ENCODE measurements at places on chromosomes 1 and 21.

DNA sequence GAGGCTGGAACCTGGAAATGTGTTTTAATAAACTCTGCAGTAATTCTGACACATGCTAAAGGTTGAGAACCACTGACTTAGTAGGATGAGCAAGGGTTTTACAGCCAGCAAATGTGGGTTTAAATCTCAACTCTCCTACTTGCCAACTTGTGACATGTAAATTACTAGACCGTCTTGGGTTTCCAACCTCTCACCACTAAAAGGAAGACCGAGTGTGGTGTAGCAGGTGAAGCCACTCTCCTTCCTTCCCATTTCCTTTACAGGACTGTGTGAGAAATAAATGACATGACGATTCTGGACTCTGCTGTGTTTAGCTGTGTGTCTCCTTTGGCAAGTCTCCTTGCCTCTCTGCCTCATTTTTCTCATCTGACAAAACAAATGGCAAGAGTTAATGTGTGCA, 49.5 kb upstream of the DNAJC6 start:
- no peak for DNase-seq

DNA sequence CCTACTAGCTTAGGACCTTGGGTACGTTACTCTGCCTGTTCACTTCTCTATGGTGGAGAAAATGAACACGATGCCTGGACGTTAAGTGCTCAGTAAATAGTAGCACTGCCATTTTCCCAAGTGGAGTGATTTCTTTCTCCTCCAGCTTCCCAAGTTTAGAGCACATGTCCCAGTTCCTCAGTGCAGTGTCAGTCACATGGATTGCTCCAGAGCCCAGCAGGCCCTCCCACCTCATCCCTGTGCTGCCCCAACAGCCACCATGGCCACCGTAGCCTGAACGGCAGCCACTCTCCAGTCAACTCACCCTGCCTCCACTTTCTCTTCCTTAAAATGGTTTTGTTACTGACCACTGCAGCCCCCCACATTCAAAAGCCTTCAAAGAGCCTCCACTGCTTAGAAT, 8.5 kb downstream of the STMN1 start:
- DNase-seq = no peak

- no peak for DNase-seq
These were observed 8.4 kb downstream of the SOX13 start for GRCh38 chr1:204081164-204081790.

DNA sequence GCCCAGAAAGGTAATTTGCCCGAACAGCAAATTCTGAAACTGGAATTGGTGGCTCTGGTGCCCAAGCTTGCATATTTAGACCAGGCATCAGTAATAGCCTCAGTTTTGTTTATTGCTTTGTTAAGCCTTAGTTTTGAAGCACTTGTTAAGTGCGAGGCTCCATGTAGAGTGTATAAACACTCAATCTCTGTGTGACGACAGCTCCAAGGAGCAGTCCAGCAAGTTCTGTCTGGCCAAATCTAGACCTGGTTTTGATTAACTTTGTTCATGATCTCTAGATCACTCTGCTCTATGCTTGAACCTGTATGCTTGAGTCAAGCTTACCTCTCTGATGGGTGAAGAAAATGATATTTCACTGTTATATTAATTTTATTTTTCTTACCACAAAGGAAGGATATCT, 37.4 kb downstream of the DOP1B start:
- DNase-seq = no peak

GRCh38 chr1:869499-870244, 54.1 kb upstream of the SAMD11 start:
- peak; percentile 78 for DNase-seq

- DNase-seq = no peak
These were observed 108.0 kb downstream of the PBX1 start for GRCh38 chr1:164667001-164667400.

DNA sequence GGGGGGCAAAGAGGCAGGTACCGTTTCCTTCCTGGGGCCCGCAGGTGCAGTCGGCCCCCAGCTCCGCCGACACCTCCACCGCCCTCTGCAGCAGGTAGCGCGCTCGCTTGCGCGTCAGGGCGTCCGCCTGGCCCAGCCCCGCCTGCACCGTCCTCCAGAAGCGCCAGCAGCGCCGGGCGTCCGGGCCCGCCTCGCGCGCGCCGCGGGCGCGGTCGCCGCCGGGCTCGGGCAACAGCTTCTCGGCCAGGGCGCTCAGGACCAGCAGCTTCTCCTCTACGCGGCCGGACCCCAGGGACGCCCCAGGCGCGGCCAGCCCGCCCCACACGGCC, 863 bp downstream of the TARBP1 start:
- peak; percentile 52 for DNase-seq

DNA sequence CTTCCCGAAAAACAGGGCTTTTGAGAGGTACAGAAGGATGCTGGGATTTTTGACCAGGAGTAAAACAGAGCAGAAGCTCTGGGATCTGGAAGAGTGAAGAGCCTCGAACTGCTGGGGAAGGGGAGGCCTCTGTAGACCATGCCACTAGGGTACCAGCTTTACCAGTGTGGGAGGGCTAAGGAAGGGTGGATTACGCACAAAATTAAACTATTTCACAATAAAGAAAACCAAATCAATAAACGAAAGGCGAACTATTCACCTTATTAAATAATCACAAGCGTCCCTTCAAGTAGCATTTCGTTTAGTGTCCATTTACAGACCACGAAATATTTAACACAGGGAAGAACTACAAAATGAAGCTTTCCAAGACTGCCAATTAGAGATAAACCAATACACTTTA, 723 bp downstream of the CZIB start:
- no peak for DNase-seq

DNA sequence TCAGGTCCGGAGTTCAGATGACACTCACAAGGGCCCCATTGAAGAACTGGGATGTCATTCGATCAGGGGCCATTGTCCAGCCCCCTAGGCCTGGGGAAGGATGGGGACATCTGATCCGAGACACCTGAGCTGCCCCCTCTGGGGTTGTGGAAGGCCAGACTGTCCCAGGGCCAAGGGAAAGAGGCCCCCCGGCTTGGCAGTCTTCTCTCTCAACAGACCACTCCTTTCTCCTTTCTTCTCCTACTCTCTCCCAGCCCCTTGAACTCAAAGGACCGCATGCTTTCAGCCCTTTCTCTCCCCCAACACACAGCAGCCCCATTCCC, 1.1 kb downstream of the S100A1 start:
- no peak for DNase-seq

DNA sequence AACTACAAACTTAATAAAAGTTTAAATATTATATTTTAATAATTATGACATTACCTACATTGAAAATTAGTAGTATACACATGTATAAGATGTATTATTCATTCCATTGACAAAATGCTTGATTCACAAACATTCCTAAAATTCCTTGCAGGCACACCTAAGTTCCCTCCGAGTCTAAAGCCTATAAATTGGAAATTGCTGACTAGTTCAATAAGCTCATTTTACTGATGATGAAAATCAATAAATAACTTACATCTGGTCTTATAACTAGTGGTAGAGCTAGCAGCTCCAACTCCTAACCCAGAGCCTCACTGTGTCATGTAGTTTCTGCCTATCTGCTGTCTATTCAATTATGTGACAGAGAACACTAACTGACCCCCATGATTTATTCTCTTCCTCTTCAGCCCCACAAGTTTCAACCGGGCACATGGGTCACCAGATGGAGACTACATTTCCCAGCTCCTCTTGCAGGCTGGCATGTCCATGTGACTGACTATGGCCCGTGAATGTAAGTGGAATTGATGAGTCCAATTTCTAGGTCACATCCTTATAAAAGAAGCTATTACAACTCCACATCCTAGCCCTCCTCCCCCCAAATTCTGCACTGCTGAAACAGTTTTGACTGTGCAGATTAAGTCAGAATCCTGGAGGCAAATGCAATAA, 29.6 kb upstream of the LRRC8D start:
- no peak for DNase-seq

DNA sequence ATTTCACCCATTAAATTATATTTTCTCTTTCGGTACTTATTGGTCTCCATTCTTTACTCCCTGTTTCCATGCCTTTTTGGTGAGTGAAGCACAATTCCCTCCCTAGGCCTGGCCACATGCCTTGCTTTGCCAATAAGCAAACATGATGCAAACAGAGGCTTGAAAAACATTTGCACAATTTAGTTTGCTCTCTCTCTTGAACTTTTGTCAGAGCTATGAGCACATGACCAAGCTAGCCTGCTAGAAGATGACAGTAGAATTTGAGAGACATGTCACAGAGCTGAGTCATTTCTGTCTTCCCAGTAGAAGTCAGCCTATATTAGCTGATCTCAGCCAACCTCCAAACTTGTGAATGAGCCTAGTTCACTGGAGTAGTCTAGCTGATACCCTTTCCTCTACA, 24.6 kb downstream of the ANGPTL3 start:
- no peak for DNase-seq

- DNase-seq = no peak
These were observed 309.2 kb upstream of the PRMT6 start for GRCh38 chr1:106747232-106747631.

- no peak for DNase-seq
These were observed 190.4 kb downstream of the RHOU start for GRCh38 chr1:228925691-228926090.

- DNase-seq = no peak
These were observed 10.0 kb downstream of the PDPN start for GRCh38 chr1:13593511-13594131.

DNA sequence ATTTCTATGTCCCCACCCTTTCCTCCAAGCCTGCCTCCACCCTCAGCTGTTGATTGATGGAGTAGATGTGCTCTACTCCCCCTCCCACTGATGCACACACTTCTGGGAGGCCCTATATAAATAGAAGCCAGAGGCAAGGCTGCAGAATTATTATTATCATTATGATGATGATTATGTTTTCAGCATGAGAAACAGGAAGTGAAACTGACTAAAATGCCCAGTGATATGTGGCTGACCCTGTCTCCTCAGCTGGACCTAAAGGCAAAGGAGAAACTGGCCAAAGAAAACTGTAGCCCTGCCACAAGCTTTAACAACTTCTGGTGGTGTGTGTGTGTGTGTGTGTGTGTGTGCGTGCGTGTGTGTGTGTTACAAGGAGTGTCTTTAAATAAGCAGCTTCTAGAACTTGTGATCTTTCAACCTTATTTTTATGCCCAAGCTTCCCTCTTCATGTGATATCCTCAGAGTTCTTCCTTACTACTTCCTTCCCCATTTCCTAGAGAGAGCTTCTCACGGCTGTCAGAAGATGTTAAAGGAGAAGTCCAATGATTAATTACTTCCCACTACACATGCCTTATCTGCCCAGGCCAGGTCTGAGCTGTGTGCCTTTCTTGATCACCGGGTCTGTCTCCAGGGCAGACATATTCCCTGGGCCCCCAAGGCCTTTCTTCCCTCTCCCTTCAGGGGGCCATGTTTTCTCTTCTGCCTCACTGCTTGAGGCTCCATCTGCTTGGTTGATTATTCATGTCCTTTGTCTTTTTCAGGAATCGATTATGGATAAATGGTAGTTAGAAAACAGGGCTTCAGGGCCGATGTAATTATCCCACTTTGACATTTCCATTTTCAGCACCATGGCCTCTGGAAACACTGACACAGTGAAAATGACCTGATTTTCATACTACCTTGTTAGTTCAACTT, 11.6 kb upstream of the MAPKAPK2 start:
- DNase-seq = no peak

DNA sequence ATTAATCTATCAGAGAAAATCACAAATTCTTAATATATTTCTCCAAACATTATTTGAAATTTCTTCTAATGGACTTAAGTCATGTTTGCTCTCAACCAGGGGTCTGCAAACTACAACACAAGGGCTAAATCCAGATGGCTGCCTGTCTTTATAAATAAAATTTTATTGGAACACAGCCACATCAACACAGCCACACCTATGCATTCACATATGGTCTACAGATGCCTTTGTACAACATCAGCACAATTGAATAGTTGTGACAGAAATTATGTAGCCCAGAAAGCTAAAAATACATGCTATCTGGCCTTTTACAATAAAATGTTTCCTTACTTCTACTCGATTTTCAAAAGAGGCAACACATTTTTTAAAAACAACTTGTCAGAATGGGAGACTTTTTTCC, 103.9 kb downstream of the DPYD start:
- DNase-seq = no peak

DNA sequence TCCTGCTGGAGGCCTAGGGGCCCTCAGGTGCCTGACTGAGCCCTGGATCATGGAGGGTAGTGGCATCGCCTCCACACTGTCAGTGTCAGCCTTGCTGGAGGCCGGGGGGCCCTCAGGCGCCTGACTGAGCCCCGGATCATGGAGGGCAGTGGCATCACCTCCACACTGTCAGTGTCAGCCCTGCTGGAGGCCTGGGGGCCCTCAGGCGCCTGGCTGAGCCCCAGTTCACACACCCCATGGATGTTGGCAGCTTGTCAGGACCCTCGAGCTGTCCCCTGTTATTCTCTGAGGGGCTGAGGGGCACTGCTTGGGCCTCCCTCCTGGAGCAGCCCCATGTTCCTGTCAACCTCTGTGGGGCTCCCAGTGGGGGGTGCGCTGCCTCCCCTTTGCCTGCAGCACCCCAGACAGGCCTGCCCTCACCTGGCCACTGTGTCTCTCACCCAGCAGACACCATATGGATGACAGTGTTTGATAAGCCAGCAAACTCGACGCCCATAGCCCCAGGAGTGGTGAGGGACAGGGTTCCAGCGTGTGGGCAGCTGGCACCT, 197.6 kb downstream of the LIPI start:
- DNase-seq = no peak

DNA sequence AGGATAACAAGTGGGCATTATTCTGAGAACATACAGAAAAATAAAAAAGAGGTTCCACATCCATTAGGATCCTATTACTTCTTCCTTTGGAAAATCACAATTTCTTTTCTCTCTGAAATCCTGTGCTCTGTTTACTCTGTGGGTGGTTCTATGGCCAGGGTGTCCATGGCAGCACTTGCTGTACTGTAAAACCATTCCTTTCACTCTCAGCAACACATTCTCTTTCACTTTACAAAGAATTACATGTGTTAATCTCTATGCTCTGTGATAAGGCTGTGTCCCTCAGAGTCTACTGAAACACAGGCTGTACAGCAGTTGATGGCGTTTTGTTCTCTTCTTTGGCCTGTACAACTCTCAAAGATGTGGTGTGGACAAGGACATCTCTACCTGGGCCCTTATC, 524.1 kb downstream of the PTBP2 start:
- DNase-seq = no peak

GRCh38 chr1:106366627-106367319, 689.7 kb upstream of the PRMT6 start:
- DNase-seq = no peak

DNA sequence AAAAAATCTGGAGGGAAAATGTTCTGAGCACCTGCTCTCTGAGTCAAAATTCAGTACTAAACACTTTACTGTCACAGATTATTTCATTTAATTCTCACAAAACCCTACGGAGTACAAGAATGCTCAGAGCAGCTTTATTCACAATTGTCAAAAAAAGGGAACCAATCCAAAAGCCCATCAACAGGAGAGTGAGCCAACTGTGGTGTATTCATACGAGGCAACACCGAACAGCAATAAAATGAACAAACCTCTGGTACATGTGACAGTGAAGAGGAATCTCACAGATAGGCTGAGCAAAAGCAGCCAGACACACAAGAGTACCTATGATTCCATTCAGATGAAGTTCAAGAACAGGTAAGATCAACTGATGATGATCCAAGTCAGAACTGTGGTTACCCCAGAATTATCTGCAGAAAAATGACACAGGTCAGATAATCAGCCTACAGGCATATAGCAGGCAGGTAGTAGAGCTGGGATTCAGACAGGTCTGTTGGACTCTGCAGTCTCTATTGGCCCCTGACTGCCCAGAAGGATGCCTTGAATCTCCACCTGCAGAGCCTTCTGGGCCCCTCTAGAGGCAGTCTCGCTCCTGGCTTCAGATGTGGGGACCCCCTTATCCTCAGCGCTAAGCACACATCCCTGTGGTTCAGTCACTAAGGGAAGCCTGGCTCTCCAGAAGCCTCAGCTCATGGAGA, 19.2 kb downstream of the SLC9A1 start:
- no peak for DNase-seq

GRCh38 chr1:100414693-100415497, 62.6 kb downstream of the CDC14A start:
- DNase-seq = no peak

All from activated CD4-positive, alpha-beta T cell treated with anti-CD3 and anti-CD28 coated beads for 1 hour (primary cell).